ENCODE measurements at places on chromosomes 6 and 20.

- DNase-seq, result no peak
Measured at GRCh38 chr6:1040393-1040792, 271.5 kb upstream of the FOXQ1 start.

DNA sequence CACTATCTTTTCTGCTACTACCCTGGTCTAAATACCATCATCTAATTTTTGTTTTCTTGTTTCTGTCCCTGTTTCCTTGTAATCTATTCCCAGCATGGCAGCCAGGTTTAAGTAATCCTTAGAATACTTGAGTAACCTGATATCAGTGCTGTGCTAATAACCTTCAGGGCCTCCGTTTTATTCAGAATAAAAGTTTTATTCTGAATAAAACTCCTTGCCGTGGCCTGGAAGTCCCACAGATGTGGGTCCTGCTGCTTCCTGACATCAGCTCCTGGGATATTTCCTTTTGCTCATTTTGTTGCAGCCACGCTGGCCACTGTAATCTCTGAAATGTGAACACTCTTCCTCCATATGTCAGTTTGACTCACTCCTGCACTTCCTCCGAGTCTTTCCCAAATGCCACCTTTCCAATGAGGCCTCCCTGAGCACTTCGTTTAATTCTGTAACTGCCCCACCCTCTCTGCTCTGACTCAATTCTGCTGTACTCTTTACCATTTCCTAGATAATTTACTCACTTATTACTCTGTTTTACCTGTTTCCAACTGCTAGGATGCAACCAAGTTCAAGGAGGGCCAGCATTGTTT lies 114.0 kb upstream of the FOXA2 start:
- DNase-seq, result no peak

DNA sequence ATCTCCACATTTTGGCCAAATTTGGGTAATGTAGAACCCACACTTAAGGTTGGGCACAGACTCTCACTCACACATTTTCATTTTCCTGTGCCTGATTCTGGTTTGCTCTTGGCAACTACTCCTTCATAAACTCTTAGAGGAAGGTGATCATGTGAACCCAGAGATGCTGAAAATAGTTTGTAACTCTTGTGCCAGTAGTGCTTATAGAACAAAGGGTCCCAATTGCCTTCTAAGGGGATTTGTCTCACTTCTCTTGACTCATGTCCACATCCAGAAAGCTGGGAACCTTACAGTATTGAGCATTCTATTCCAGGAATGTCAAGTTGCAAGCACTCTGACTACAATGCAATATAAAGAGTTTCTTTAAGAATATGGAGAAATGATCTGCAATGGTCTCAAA lies 62.0 kb upstream of the TASP1 start:
- DNase-seq, result no peak

DNA sequence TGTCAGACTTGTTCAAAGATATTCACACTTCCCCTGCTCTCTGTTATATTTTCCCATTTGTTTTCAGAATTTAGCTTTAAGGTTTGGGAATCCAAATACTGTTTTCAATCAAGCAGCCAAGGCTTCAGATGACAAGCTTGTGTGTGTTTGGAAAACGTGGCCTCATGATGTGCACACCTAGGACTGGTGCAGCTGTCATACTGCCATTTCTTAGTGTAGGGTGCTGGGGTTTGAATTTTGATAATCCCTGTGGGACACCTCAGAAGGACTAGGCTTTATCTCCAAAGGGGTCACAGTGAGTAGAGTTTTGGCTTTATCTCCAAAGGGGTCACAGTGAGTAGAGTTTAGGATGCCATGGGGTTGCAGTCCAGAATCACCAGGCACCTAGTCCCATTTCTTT lies 65.3 kb upstream of the JAG1 start:
- no peak for DNase-seq

DNA sequence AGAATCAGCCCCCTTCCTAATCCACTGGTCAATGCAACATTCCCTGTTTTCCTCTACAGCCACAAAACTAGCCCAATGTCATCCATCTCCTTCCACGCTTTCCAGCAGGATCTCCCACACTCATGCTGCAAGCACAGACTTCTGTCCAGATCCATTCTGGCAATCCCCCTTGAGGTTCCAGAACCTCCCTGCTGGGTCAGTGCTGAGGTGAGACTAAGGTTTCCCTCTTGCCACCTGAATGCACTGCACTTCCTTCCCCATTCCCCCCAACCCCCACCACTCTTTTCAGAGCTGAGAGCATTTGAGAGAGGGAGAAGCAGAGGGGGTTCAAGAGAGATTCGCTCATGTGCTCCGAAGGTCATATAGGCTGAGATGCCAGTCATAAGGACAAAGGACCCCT lies 43.9 kb downstream of the EBF4 start:
- no peak for DNase-seq

GRCh38 chr20:17673084-17673483 lies 9.0 kb downstream of the RRBP1 start:
- no peak for DNase-seq

GRCh38 chr20:63877755-63878470 lies 12.8 kb downstream of the TPD52L2 start:
- no peak for DNase-seq

DNA sequence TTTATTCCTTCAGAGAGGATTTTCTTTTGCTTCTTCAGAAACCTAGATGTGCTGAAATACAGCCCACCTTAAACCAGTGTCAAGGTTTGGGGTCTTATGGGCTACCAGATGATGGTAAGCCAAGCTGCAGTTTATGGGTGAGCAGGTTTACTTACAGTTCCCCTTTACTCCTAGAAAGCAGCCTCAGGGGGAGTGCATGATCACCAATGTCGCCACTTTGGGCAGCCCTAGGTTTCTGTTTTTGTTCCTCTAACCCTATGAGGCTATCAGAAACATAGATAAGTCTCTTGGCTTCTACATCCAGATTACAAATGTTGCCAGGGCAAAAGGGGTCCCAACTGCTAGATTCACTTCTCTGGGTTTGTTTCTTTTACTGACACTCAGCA lies 67.2 kb downstream of the TRIM27 start:
- no peak for DNase-seq

- no peak for DNase-seq
Measured at GRCh38 chr6:40281402-40281801, 305.8 kb downstream of the LRFN2 start.

GRCh38 chr6:4459996-4460395 lies 316.2 kb upstream of the CDYL start:
- DNase-seq, result no peak

DNA sequence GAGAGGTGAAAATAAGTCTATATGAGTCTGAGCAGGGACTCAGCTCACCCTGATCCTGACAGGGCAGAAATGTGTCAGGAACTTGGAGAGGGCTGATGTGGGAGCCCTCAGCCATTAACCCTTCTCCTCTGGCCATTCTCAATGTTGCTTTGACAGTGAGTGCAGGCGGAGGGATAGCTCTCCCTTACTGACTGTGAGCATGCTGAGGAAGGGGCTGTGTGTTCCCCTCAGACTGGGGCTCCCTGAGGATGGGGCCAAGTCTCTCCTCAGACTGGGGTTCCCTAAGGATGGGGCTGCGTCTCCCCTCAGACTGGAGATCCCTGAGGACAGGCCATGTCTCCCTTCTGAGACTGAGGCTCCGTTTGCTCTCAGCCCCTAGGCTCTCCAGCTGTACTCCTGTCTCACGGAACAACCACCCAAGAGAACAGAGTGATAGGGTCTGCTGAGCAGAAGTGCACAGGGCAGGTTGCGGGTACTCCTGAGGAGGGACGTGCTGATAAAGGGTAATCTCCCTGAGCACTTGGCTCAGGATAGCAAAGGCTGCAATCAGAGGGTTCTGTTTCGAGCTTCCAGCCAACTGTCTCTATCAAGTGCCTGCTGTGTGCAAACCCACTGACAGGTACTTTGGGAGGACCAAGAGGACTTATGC lies 141.0 kb downstream of the MRPL14 start:
- DNase-seq, result no peak

DNA sequence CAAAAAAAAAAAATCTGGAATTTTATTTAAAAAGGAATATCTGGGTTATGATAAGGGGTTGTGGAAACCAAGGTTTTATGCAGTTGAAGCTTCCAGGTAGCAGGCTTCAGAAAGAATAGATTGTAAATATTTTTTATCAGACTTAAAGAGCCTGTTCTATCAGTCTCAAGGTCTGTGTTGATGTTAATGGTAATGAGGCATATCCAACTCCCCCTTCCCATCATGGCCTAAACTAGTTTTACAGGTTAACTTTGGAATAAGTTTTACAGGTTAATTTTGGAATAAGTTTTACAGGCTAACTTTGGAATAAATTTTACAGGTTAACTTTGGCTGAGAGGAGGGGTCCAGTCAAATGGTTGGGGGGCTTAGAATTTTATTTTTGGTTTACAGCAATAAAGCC lies 92.4 kb downstream of the CD24 start:
- no peak for DNase-seq

DNA sequence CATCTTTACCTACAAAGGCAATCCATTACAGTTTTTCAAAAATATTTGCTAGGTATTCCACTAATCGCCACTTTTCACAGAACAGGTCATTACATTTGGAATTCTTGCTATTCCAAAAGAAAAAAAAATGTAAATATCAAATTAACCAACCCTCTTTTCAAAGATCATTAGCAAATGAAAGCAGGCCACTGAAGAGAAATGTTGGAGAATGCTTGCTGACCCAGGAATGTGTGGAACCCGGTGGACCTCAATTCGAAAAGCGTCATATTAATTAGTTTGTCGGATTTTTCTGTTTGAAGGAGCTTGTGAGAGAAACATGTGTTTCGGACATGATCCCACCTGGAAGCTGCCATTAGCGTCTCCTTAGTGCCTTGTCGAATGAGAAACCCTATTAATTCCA lies 27.9 kb upstream of the SERPINB9 start:
- DNase-seq, result no peak

- peak; percentile 82 for DNase-seq
Measured at GRCh38 chr20:45436732-45437485, 21.0 kb downstream of the PIGT start.

GRCh38 chr6:76888351-76888750 lies 574.9 kb downstream of the HTR1B start:
- DNase-seq, result no peak

GRCh38 chr6:92124200-92124651 lies 1295.1 kb downstream of the EPHA7 start:
- DNase-seq, result no peak

GRCh38 chr6:115969207-115969929 lies 91.3 kb downstream of the FRK start:
- no peak for DNase-seq

GRCh38 chr20:35125753-35126152 lies 21.4 kb downstream of the EDEM2 start:
- DNase-seq, result no peak

- DNase-seq, result no peak
Measured at GRCh38 chr6:109393157-109393885, 11.1 kb upstream of the CD164 start.

DNA sequence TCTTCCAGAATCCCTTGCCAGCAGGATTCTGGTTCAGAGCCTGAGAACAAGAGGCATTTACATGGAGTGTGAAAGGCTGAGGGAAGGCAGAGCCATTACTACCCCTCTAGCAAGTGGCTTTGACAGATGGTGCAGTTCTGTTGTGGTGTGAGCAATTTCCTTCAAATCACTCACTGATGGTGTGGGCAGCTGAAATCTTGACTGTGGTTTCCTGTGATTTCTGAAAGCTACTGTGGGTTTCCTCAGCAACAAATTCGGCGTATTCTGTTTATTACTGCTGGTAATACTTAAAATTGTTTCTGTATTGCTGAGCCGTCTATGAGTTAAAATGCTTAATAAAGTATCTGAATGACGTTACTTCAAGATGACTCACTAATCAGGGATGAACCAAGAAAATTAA lies 181.5 kb upstream of the TCF21 start:
- DNase-seq, result no peak

- no peak for DNase-seq
Measured at GRCh38 chr6:903761-904160, 210.8 kb upstream of the EXOC2 start.

- DNase-seq, result no peak
Measured at GRCh38 chr6:30612213-30612612, 4.8 kb downstream of the PPP1R10 start.

DNA sequence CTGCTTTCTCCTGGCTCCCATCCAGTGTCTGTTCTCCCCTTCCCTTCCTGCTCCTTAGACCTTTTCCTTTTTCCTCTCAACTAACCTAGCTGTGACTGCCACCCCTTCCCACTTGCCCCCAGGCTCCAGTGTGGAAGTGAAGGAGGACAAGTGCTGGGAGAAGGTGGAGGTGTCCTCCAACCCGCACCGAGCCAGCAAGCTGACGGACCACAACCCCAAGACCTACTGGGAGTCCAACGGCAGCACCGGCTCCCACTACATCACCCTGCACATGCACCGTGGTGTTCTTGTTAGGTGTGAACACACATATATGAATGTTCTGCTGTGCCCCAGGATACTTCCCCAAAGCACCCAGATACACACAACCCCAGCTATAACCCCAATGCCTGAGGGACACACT lies 18.5 kb downstream of the CUL9 start:
- DNase-seq, result no peak

DNA sequence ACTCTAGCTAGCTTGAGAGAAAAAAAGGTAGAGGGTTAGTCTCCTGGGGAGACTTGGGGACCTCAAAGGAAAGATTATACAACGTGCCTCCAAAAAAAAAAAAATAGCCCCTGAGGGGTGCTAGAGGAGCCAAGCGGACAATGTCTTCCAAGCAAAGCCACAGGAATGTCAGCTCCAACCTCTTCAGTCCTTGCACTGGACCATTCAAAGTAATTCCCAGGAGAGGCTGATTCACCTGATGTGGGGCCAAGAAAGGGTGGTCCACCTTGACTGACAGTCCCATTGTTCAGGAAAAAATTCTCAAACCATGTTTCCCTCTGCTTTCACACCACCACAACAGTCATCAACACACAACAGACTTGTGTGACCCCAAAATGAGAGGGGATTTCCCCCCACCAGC lies 30.7 kb downstream of the ASIP start:
- DNase-seq, result no peak

GRCh38 chr6:37109714-37110499 lies 60.0 kb upstream of the PIM1 start:
- DNase-seq, result no peak

DNA sequence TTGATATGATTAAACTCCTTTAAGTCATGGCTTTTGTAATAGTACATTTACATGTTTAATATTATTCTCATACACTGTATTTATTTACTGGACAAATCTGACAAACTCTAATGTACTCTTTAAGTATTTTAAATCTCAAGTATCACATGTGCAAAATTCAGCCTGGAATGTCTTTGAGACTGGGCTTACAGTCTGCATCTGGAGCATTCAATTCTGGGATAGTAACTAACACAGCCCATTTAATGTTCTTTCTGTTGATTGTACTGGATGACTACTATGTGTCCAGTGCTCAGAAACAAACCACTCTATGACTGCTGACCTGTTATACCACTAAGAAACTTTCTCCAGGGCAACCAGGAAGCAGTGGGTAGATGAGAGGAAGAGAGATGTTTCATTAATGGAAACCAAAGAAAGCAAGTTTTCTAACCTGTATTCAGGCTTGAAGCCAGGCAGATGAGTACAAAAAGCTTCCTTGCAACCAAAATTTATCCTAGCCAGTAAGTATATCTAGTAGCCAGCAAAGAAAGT lies 26.8 kb downstream of the FBXL4 start:
- no peak for DNase-seq

- DNase-seq, result no peak
Measured at GRCh38 chr6:143696664-143697000, 18.9 kb downstream of the PHACTR2 start.

- no peak for DNase-seq
Measured at GRCh38 chr6:134211297-134211696, 106.6 kb downstream of the SGK1 start.

- DNase-seq, result no peak
Measured at GRCh38 chr6:55437141-55437540, 109.9 kb downstream of the GFRAL start.

All from progenitor cell of endocrine pancreas (in vitro differentiated cells).